Activated CD8-positive, alpha-beta memory T cell treated with anti-CD3 and anti-CD28 coated beads, Interleukin-2, amount 10 ng/mL, durations not matched to agents 7 days and 5 days (primary cell): ENCODE measurements at places on chromosomes 5 and 9. TPM values are rescaled to one million over a fixed set of nuclear protein-coding genes. Genes with fewer than 3 reads are reported as not detected.
A peak's percentile ranks its signal among the peaks of the same experiment; 100 is the strongest.

ADAMTS16 gene
- not detected for total RNA-seq

CD72 gene
- 11.4 TPM for total RNA-seq

CBY3 gene
- 0.59 TPM for total RNA-seq

MYORG gene
- total RNA-seq, result 4.2 TPM

NRG2 gene
- not detected for total RNA-seq

CNTLN gene
- 0.18 TPM for total RNA-seq

UBAP2 gene
- total RNA-seq, result 50.5 TPM

SLC28A3 gene
- 0.09 TPM for total RNA-seq

PCDHGB5 gene
- not detected for total RNA-seq

PCDHB10 gene
- not detected for total RNA-seq

FGF10 gene
- not detected for total RNA-seq

ZNF462 gene
- total RNA-seq, result 0.18 TPM

DUSP1 gene
- 6.5 TPM for total RNA-seq

LHFPL2 gene
- not detected for total RNA-seq

GRCh38 chr9:93492327-93492726 is 38.9 kb upstream of the FAM120AOS start:
- peaks cover 44% of the 10 kb centered on the region for H3K36me3 ChIP-seq
- DNase-seq, result no peak
- peaks cover 10% of the 10 kb centered on the region for H3K4me1 ChIP-seq
- H3K27ac ChIP-seq, result no peak overlapping the region

DNA sequence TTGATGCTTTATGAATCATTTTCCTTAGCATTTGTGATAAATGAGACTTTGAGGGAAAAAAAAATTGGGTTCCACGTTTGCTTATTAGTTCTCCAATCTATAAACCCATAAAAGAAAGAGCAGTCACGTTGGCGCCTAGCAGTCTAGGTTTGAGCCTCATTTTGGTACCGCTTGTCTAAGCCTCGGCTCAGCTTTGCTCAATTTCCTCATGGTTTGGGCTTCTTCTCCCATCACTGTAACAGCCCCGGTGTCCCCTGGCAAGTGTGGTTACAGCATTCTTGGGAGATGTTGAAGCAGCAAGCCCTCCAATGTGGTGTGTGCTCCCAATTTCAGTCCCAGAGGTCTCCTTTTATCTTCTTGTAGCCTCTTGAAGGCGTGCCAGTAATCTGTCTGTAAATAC is 578.4 kb downstream of the CDK5RAP2 start:
- DNase-seq, result no peak
- no peak overlapping the region for H3K27ac ChIP-seq
- no peak overlapping the region for H3K4me3 ChIP-seq
- no peaks in the 10 kb centered on the region for H3K27me3 ChIP-seq

GRCh38 chr9:93713716-93714115 is 137.3 kb downstream of the PHF2 start:
- H3K27me3 ChIP-seq, result peaks cover 7% of the 10 kb centered on the region
- peaks cover 5% of the 10 kb centered on the region for H3K4me1 ChIP-seq
- H3K36me3 ChIP-seq, result no peaks in the 10 kb centered on the region
- DNase-seq, result no peak
- H3K27ac ChIP-seq, result no peak overlapping the region

DNA sequence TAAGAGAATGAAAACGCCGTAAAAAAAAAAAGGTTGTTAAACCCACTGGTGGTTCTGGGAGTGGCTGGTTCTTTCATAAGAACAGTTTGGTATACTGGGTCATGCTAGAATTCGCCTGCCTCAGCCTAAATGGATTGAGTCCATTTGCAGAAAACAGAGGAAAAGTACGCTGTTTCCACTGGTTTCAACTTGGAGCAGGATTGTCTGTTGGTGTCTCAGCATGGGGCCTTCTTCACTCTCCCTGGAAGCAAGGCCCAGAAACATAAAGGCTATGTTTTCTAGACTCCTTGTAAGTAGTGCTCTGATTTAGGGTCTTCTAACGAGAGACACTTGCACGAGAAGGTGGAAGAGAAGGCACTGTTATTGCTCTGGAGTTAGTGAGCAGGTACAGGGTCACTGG is 116.9 kb upstream of the MTAP start:
- DNase-seq, result no peak
- H3K4me1 ChIP-seq, result peaks cover 7% of the 10 kb centered on the region
- no peak overlapping the region for H3K27ac ChIP-seq
- no peak overlapping the region for H3K4me3 ChIP-seq
- H3K36me3 ChIP-seq, result no peaks in the 10 kb centered on the region
- peaks cover 2% of the 10 kb centered on the region for H3K27me3 ChIP-seq

DNA sequence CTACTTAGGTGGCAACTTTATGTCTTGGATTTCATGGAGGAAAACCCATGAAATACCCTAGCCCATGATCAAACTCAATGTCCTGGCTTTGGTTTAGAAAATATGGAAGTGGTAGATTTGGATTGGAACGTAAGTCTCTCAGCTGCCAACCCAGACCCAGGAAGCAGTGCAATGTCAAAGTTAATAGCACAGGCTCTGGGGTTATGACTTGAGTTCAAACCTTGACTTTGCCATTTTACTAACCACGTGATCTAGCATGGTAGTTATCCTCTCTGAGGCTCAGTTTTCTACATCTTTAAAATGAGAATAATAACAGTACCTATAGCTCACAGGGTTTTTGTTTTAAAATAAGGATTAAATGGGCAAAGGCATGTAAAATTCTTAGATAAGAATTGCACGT is 13.8 kb downstream of the FYB1 start:
- DNase-seq, result no peak
- peak overlapping the region; percentile 95 for H3K27ac ChIP-seq
- no peaks in the 10 kb centered on the region for H3K27me3 ChIP-seq
- peaks cover 69% of the 10 kb centered on the region for H3K4me1 ChIP-seq

DNA sequence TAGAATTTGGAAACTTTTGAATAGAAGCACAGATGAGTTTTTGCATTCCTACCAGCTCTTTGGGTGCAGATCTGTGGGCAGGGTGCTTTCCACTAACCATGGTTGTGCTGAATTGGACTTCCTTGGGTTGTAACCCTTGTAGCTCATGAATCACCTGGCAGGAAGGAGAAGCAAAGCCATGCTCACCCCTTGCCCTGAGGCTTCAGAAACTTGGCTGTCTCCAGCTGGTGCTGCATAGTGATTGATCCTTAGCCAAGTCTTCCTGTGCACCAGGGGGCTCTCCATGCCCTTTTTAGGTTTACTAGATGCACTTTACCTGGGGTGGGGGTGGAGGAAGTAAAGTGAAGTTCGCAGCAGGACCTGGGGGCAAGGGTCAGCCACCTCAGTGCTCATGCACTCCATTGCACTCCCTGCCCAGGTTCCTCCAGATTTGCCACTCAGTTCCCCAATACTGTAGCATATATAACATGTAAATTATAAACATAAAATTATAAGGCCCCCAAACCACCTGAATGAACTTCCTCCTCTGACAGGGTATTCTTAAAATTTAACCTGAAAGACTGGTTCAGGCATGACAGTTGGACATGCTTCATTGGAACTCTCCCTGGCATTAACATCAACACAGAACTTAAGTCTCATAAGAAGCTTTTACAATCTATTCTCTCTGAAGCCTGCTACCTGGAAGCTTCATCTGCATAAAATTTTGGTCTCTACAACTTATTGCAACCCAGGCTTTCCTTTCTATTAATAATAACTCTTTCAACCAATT is 25.8 kb upstream of the IFNA14 start:
- no peaks in the 10 kb centered on the region for H3K4me1 ChIP-seq
- DNase-seq, result no peak

DNA sequence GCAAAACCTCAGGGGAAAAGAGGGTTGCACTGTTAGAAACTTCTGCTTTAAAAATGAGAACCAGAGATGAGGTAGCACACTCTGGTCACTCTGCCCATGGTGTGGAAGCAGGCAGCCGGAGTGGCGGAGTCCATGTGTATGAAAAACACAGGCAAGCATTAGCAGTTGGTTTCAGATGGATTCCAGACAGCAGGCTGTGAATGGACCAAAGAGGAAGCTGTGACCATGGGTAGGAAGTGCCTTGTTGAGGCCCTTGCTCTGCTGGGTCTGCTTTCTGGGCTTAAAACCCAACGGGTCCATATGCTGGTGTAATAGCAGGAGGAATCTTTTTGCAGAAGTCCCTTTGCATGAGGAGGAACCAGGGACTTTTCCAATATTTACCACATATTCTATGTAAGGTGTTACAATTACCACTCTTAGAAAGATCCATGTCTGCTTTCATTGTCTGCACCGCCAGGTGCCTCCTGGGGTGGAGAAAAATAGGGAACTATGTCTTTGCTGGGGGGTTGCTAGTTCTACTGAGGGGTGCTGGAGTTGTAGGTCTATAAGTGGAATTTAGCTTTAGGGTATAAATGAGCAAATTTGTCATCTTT is 77.0 kb downstream of the ANKRD55 start:
- no peak overlapping the region for H3K4me3 ChIP-seq
- H3K36me3 ChIP-seq, result peaks cover 3% of the 10 kb centered on the region
- peak overlapping the region; percentile 55 for H3K27ac ChIP-seq

DNA sequence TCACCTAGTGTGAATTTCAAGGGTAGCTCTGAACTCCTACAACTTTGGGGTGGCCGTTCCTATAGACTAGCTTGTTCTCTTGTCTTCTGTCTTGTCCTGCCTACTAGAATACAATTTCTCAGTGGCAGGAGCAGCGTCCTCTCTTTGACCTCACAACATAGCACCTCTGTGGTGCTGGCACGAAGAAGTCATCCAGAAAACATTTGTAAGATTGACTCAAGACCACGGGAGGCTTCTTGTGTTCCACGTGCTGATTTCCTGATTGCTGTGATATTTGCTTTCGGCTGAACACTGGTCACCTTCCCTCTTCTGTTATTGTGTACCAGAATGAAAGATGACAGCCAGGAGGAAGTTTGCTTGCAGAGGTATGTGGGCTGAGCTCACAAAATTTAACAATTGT is 27.0 kb downstream of the SLC1A1 start:
- no peak overlapping the region for H3K27ac ChIP-seq
- no peak for DNase-seq
- peaks cover 2% of the 10 kb centered on the region for H3K36me3 ChIP-seq

DNA sequence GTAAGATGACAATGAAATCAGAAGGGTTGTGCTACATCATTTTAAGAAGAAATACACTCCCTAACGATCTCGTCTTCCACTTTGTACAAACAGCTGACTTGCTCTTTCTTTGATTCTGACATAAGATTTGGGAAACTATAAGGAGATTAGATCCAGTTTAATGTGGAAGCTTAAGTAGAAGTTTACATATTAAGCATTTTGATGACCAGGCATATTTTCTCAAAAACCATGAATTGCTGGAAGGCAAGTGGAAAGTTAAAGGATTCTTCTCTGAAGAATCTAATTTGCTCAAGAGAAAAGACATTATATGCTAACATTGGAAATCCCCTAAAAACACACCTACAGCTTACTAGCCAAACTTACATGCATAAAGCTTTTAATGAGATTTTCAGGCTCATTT is 531.9 kb upstream of the PTPRD start:
- H3K27ac ChIP-seq, result no peak overlapping the region
- H3K36me3 ChIP-seq, result no peaks in the 10 kb centered on the region
- H3K27me3 ChIP-seq, result no peaks in the 10 kb centered on the region

GRCh38 chr5:126103868-126104267 is 319.3 kb upstream of the GRAMD2B start:
- no peak overlapping the region for H3K4me3 ChIP-seq
- H3K36me3 ChIP-seq, result no peaks in the 10 kb centered on the region
- no peaks in the 10 kb centered on the region for H3K4me1 ChIP-seq
- no peak for DNase-seq
- H3K27me3 ChIP-seq, result no peaks in the 10 kb centered on the region

- no peak overlapping the region for H3K27ac ChIP-seq
- no peaks in the 10 kb centered on the region for H3K4me1 ChIP-seq
Measured at GRCh38 chr9:114050646-114051045, 27.5 kb downstream of the AMBP start.

DNA sequence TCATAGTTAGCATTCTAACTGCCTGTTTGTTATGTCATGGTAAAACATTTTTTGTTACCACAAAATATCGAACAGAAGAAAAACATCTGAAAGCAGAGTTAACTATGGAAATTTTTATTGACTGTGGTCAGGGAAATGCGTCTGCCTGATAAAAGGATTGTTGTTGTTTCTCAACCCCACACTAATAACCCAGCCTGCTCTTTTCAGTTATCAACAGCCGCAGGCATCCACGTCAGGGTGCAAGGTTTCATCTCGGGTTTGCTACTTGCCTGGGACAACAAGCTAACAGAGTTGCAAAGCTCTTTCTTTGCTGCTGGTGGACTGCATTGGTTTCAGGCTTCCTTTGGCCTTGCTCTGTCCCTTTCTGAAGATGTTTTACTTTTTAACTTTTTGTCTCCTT is 969.2 kb downstream of the CDH18 start:
- no peak overlapping the region for H3K27ac ChIP-seq
- no peak for DNase-seq
- no peak overlapping the region for H3K4me3 ChIP-seq
- no peaks in the 10 kb centered on the region for H3K36me3 ChIP-seq

DNA sequence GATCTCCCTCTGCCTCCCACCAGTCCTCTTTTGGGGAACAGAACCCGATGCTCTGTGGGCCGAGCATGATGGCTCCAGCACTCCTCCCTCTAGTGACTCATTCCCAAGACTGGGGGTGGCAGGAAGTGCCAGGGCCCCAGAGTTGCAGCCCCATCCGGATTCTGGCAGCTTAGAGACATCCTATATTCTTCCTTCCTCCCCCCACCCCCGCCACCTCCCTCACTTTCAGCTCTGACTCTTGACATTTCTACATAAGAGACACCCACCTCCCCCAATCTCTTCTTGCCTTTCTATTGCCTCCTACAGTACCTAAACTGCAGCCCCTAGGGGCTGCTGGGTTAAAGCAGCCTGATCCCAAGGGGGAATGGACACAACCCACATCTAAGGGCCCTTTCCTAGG is 47.1 kb upstream of the MATR3 start:
- H3K27me3 ChIP-seq, result peaks cover 7% of the 10 kb centered on the region
- peaks cover 23% of the 10 kb centered on the region for H3K4me1 ChIP-seq
- no peak overlapping the region for H3K4me3 ChIP-seq
- H3K27ac ChIP-seq, result peak overlapping the region; percentile 68
- peak; percentile 75 for DNase-seq

DNA sequence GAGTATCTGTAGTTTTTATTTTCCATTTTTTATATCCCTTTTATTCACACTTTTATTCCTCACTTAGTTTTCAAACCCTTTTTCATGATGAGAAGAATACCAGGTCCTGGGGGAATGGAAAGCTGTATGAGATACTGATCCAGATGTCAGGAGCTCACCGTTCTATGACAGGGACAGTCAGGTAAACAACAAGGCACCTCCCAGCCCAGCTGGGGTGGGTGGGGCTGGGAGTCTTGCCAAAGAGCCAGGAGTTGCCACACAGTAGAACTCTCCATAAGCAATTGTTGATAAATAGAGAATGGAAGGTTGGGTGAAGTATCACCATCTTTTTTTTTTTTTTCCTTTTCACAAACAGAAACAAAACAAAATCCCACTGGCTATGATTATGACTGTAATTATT is 225.8 kb downstream of the NSG2 start:
- no peaks in the 10 kb centered on the region for H3K4me1 ChIP-seq
- no peak for DNase-seq
- no peak overlapping the region for H3K4me3 ChIP-seq

GRCh38 chr9:123660691-123661466 is 269.0 kb downstream of the DENND1A start:
- no peaks in the 10 kb centered on the region for H3K4me1 ChIP-seq
- no peak overlapping the region for H3K27ac ChIP-seq
- H3K4me3 ChIP-seq, result no peak overlapping the region
- H3K27me3 ChIP-seq, result no peaks in the 10 kb centered on the region
- no peak for DNase-seq

GRCh38 chr9:123073991-123074422 is 40.5 kb downstream of the GPR21 start:
- H3K4me3 ChIP-seq, result no peak overlapping the region
- no peak overlapping the region for H3K27ac ChIP-seq
- H3K36me3 ChIP-seq, result peaks cover 12% of the 10 kb centered on the region
- no peaks in the 10 kb centered on the region for H3K27me3 ChIP-seq

GRCh38 chr9:127722055-127722745 is 6.3 kb downstream of the TTC16 start:
- peaks cover 22% of the 10 kb centered on the region for H3K4me1 ChIP-seq
- no peak for DNase-seq
- no peaks in the 10 kb centered on the region for H3K36me3 ChIP-seq
